Sciatic nerve (tissue), 2 donors: ENCODE measurements at places on chromosomes 3 and 15.

DNA sequence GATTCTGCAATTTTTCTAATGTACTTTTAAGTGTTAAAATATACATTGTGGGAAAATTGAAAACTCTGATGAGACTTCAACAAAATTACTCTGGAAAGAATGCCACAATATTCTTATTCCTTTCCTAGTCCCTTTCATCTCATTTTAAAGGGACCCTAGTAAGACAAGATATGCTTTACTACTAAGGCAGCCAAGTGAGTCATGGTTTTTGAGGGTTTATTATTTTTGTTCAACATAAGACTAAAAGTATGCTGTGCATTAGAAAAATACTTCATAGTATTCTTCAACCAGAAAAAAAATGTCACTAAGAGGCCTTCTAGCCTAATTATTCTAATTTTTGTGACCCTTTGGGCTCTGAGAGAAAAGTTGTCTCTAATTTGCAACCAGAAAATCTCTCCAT is 7.4 kb downstream of the IL12A start:
- no peak for DNase-seq

- no peak for DNase-seq
Measured at GRCh38 chr3:70755526-70755925, 443.1 kb upstream of the MDFIC2 start.

GRCh38 chr3:195007766-195008165 is 263.2 kb downstream of the XXYLT1 start:
- DNase-seq: peak; percentile 19

DNA sequence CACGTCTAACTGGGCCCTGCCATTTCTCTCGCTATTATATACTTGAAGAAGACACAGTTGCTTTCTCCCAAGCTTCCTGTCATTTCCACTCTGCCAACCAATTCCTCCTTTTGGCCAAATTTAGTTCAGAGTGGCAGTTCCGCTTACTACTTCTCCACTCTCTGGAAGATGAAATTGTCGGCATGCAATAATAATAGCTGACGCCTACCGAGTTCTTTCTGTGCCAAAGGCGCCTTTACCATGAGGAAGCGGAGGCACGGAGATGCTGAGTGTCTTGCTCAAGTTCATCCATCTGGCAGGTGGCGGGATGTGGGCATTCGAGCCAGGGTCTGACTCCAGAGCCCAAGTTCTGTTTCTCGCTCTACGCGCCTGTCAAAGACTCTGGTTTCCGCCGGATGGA is 14.6 kb upstream of the NRROS start:
- no peak for DNase-seq

DNA sequence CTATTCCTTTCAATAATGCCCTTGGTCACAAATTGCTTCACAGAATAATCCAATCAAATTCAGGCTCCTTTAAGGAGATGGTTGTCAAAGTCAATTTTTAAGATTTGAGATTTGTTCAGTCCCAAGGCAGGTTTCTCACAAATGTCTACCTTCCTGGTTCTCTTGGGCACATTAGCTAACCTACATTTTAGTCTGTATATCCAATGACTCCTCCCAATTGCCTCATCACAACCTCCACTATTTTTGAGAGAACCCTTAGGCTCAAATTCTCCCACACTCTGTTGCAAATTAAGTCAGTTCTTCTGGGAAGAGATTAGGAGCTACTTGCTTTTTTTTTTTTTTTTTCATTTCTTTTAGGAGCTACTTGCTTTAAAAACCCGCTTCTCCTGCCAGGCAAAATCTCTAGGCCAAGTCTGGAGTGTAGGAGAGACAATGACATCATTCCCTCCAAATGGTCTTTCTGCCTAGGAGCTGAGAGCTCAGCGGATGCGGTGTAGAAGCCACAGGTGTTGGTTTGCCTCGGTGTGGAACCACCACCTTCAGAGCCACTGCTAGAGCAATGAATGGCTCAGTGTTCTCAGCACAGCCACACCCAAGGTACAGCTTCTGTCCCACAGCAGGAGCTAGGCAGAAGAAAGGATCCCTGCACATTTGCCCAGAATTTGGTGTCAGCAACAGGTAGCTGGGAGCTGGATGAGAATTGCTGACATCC is 10.0 kb upstream of the INO80 start:
- no peak for DNase-seq

GRCh38 chr15:71811036-71811736 is 832 bp downstream of the NR2E3 start:
- DNase-seq: no peak

GRCh38 chr15:39629906-39630305 is 49.0 kb downstream of the THBS1 start:
- DNase-seq: no peak

- peak; percentile 71 for DNase-seq
Measured at GRCh38 chr15:68637767-68638404, 59.1 kb downstream of the CORO2B start.

- DNase-seq: no peak
Measured at GRCh38 chr3:51719410-51720025, 12.7 kb downstream of the GRM2 start.

DNA sequence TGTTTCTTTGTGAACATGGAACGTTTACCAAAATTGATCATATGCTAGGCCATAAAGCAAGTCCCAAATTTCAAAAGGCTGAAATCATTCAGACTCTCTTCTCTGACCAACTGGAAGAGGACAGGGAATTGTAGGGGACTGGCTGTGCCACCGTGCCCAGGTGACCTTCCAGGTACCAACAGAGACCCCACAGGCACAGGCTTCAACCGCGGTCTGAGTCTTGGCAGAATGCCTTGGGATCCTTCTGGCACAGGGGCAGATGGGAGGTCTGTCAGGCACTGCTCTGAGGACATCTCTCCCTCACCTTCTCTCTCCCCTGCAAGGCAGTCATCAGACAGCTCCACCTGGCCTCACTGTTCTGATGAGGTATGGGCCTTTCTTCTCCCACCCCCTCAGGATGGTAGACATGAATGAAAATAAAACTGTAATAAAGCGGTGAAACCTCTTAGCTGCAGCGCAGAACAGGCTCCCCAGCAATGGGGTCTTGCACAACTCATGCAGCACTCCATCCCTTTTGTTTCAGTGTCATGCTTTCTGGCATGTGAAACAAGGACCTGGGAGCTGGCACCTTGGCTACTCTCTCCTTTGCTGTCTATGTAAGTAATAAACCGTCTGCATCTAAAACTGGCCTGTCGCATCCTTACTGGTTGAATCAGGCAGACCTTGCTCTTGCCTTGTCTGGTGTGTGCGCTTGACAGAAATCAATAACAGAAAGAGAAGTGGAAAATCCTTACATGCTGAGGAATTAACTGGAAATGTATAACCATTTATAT is 289.2 kb downstream of the KLF13 start:
- DNase-seq: no peak

DNA sequence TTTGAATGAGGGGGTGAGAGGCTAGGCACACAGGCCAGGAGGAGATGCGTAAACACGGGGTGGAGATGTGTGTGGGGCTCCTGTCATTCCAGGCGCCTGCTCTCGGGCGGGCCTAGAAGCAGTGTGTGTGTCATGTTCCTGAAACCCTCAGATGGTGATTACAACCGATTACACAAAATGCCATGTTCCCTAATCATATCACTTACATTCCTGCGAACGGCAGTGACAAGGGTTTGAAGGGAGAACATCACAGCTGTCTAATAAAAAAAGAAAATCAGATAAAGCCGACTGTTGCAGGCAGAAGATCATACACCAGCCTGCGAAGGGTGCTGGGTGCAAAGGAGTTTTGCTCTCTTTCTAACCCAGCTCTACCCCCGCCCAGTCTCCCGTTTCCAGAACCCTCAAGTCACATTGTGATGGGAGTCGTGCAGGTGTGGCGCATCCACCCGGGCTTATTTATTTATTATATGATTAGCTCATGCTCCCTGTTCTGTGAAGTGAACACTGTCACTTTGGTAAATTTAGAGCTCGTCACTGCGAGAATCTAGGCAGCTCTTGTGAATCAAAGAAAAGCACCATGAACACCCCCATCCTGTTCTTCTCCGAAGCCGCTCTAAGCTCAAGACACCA is 140.3 kb downstream of the NR2F2 start:
- no peak for DNase-seq

- DNase-seq: no peak
Measured at GRCh38 chr3:71541313-71541712, 42.2 kb downstream of the FOXP1 start.

- DNase-seq: no peak
Measured at GRCh38 chr3:101150504-101150903, 157.3 kb upstream of the ABI3BP start.

DNA sequence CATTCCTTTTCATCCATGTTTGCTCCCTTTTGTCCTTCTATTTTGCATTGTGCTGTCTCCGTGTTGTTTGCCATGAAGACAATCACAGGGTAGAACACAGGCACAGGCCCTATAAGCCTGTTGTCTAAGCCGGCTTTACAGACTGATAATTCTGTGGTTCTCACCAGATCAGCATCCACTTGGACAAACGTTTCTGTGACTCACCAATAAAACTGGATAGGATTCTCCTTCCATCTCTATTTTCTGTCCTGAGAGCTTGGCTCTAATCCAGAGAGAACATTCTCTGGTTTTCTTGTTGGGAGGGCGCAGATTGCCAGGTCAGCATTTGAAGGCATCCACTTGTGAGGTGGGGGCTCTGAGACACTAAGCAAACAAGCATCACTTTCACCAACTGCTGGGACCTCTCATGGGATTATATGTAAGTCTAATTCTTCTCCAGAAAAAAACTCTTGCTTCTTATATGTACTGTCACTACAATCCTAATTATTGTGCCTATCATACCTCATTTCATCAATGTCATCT is 101.6 kb downstream of the ERC2 start:
- DNase-seq: no peak

DNA sequence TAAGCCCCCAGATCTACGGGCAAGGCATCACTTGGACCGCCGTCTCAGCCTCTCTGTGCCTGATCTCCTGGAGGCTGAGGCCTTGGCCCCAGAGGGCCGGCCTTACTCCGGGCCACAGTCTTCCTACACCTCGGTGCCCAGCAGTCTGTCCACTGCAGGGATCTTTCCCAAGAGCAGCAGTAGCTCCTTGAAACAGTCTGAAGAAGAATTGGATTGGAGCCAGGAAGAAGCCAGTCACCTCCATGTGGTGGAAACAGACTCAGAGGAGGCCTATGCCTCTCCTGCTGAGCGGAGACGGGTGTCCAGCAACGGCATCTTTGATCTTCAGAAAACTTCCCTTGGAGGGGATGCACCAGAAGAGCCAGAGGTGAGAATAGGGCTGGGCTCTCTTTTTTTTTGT is 67.0 kb downstream of the MCTP2 start:
- no peak for DNase-seq

- peak; percentile 69 for DNase-seq
Measured at GRCh38 chr3:179450901-179451264, 387 bp downstream of the GNB4 start.

GRCh38 chr15:80777137-80777536 is 2.0 kb upstream of the CEMIP start:
- DNase-seq: no peak

- no peak for DNase-seq
Measured at GRCh38 chr3:17259685-17260084, 374.9 kb downstream of the PLCL2 start.

- DNase-seq: no peak
Measured at GRCh38 chr3:110697961-110698360, 373.7 kb upstream of the NECTIN3 start.

GRCh38 chr3:78976200-78976599 is 791.6 kb downstream of the ROBO1 start:
- DNase-seq: no peak

GRCh38 chr15:91627473-91628278 is 225.8 kb upstream of the SLCO3A1 start:
- no peak for DNase-seq

DNA sequence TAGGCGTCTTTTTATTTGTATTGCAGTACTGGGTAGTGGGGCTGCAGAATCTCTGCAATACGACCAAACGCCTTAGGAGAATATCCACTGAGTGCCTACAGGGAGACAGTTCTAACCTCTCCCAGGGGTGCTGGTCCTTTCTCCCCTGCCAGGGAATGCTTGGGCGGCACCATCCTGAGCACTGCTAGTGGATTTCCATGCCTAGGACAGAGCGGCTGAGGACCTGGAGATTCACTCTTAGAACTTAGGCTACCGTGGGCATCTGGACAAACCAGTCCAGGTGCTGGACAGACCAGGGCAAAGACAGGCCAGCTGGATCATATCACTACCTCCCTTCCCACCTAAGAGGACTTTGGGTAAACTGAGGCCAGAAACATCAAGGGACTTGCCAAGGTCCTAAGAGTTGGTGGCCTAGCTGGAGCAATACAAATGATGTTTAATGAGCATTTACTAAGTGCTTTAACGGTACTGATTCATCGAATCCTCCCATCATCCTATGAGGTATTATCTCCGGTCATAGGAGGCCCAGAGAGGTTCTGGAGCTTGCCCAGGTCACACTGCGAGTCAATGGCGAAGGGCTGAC is 902 bp downstream of the TMEM44 start:
- no peak for DNase-seq

- no peak for DNase-seq
Measured at GRCh38 chr15:75597667-75598341, 18.7 kb upstream of the PTPN9 start.

- no peak for DNase-seq
Measured at GRCh38 chr15:28890711-28891495, 5.1 kb downstream of the APBA2 start.

DNA sequence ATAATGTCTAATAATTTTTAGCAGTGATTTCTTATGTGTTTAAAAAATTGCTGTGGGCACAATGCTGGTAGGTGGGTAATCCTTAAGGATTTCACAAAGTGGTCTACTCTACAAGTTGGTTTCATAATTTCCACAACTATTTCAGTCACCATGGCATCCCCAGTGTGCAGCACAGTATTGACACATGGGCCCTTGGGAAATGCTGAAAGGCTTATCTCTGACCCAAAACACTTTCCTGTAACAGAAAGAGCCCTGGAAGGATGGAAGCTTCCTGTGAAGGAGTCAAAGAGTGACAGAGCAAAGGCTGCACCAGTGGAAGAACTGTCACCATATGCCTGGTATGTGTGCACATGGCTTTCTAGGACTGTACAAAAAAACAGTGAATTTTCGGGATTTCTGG is 153.7 kb downstream of the ANO10 start:
- no peak for DNase-seq

GRCh38 chr15:39171944-39172368 is 408.9 kb upstream of the THBS1 start:
- peak; percentile 76 for DNase-seq

GRCh38 chr3:65354880-65355279 is 667.1 kb upstream of the ADAMTS9 start:
- no peak for DNase-seq

GRCh38 chr3:45610119-45610518 is 15.6 kb downstream of the LIMD1 start:
- no peak for DNase-seq

- no peak for DNase-seq
Measured at GRCh38 chr15:80966431-80967197, 23.0 kb downstream of the MESD start.

- DNase-seq: no peak
Measured at GRCh38 chr3:141100531-141101320, 49.6 kb downstream of the SPSB4 start.

- no peak for DNase-seq
Measured at GRCh38 chr15:55736756-55737155, 6.2 kb downstream of the PRTG start.

GRCh38 chr3:37223576-37223975 is 49.2 kb upstream of the LRRFIP2 start:
- no peak for DNase-seq

- no peak for DNase-seq
Measured at GRCh38 chr15:62752657-62753517, 289.7 kb upstream of the TPM1 start.
